ENCODE measurements at places on chromosomes 5 and 9.

- DNase-seq: no peak
Measured at GRCh38 chr9:84153885-84154284, 173.3 kb downstream of the RMI1 start.

GRCh38 chr5:66992547-66992946 lies 204.1 kb downstream of the CD180 start:
- no peak for DNase-seq

DNA sequence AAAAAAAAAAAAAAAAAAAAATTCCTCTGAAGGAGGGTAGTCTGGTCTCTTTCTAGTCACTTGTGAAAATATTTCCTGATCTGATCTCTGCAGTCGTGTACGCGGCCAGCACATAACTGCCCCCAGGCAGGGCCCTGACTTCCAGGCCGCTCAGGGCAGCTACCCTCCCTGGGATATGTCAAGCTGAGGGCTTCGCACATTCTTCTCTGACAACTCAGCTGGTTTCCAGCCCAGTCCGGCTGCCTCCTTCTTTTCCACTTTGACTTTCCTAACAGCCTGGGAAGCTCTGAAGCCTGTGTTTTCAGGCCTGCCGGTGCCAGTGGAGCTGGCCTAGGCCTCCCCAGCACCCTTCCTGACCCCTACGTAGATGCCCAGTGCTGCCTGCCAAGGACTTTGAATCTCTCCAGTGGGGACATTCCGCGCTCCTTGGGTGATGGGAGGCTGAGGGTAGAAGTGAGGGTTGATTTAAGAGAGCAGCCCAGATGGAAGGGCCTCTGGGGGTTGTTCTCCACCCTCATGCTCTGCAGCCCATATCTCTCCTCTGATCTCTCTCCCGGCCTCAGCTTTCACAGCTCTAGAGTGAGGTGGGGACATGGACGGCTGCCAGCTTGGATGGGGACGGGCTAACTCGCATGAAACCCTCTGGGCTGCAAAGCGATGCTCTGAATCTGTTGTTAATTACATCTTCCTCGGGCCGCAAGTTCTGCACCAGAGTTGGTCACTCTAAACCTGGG lies 20.7 kb downstream of the COL5A1 start:
- DNase-seq: no peak

DNA sequence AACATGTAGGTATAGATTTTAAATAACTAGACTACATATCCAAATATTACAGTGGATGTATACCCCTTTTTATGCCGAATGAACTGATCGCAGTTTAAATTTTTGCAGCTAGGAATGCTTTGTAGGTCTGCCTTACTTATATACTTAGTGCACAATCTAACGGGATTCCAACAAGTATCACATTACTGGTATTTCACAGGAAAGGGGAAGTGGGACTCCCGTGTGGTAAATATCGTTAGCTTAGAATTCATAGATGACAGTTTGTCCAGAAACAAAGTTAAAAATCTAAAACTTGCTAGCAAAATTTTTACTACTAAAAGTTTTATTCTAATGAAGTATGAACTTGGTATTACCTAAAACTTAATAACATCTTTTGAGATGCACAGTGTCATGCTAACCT lies 193.5 kb upstream of the TLX3 start:
- no peak for DNase-seq

- no peak for DNase-seq
Measured at GRCh38 chr9:16180546-16180945, 627.7 kb downstream of the CCDC171 start.

DNA sequence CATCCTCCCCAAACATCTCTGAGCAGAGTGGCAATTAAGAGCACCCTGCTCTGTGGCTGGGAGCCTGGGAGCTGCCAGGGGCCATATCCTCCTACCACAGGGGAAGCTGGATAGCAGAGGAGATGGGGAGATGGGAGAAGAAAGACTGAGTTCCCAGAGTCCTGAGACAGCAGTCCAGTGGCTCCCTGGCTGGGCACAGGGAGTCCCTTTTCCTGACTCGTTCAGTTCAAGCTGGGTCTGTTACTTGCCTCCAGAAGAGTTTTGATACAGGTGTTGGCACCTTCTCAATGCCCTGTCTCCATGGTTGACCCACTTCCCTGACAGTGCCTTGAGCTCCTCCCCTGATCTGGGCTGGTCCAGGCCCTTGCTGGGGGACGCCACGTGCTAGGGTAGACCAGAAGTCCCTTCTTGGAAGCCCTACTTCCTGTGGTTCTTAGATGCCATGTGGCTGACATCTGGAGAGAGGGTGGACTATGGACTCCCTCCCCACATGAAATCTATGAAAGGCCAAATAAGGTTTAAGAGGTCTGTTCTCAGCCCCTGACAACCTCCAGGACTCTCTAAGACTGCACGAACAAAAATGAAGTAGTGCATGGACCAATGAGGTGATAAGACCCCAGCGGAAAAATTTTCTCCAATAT lies 166.2 kb downstream of the AUH start:
- DNase-seq: no peak
